ENCODE measurements at places on chromosomes 7 and 10. TPM values are rescaled to one million over a fixed set of nuclear protein-coding genes. Genes with fewer than 3 reads are reported as not detected.

Gene ITPRID1
- total RNA-seq = 0.44 TPM

Gene AGAP3
- 37.0 TPM for total RNA-seq

DNA sequence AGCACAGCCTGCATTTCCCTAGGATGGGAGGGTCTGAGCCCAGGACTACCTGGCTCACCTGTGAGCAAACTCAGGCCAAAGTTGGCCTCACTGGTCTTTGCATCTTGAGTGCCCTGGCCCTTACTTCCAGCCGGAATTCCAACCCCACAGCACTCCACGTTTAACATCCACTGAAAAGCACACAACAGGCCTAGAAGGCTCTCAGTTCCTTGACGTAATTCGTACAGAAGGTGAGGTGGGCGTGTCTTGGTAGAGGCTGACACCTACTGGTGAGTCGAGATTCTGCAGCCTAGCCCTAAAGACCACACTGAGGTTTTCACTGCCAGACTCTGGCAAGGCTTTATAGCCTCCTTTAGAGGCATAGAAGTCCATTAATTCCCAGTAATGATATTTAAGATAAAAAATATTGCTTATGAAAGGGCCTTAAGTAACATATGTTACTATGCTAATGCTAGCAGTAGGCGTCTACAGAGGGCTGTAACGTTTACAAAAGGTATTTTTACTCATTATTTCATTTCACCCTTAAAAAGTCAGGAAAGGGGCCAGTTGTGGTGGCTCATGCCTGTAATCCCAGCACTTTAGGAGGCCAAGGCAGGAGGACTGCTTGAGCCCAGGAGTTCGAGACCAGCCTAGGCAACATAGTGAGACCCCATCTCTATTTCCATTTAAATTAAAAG, 95.8 kb downstream of the HIP1 start:
- H3K27me3 ChIP-seq = no peaks in the 10 kb centered on the region
- H3K36me3 ChIP-seq = peaks cover 7% of the 10 kb centered on the region
- H3K4me1 ChIP-seq = peaks cover 21% of the 10 kb centered on the region

- DNase-seq = no peak
- H3K36me3 ChIP-seq = no peaks in the 10 kb centered on the region
- H3K4me3 ChIP-seq = peak overlapping the region; percentile 5
- no peak overlapping the region for H3K27ac ChIP-seq
- H3K4me1 ChIP-seq = peaks cover 62% of the 10 kb centered on the region
These were observed 3.0 kb upstream of the FGF8 start for GRCh38 chr10:101778781-101779543.

- H3K27ac ChIP-seq = no peak overlapping the region
- H3K4me3 ChIP-seq = no peak overlapping the region
- H3K4me1 ChIP-seq = no peaks in the 10 kb centered on the region
- H3K36me3 ChIP-seq = no peaks in the 10 kb centered on the region
- H3K27me3 ChIP-seq = peaks cover 2% of the 10 kb centered on the region
These were observed 60.6 kb upstream of the KDM7A start for GRCh38 chr7:140237390-140237789.

GRCh38 chr10:131857156-131858117, 43.4 kb upstream of the PPP2R2D start:
- H3K4me3 ChIP-seq = no peak overlapping the region
- no peaks in the 10 kb centered on the region for H3K4me1 ChIP-seq
- no peaks in the 10 kb centered on the region for H3K36me3 ChIP-seq

- H3K4me1 ChIP-seq = peaks cover 16% of the 10 kb centered on the region
- H3K4me3 ChIP-seq = no peak overlapping the region
- peaks cover 2% of the 10 kb centered on the region for H3K27me3 ChIP-seq
- DNase-seq = peak; percentile 39
- no peaks in the 10 kb centered on the region for H3K36me3 ChIP-seq
These were observed 176.2 kb upstream of the ITGB1 start for GRCh38 chr10:33134011-33134751.

GRCh38 chr7:29593459-29593858, 29.8 kb downstream of the PRR15 start:
- H3K27me3 ChIP-seq = no peaks in the 10 kb centered on the region
- no peak overlapping the region for H3K4me3 ChIP-seq
- no peaks in the 10 kb centered on the region for H3K4me1 ChIP-seq
- no peaks in the 10 kb centered on the region for H3K36me3 ChIP-seq
- H3K27ac ChIP-seq = no peak overlapping the region
- DNase-seq = no peak
